ENCODE measurements at places on chromosomes 4 and X.

DNA sequence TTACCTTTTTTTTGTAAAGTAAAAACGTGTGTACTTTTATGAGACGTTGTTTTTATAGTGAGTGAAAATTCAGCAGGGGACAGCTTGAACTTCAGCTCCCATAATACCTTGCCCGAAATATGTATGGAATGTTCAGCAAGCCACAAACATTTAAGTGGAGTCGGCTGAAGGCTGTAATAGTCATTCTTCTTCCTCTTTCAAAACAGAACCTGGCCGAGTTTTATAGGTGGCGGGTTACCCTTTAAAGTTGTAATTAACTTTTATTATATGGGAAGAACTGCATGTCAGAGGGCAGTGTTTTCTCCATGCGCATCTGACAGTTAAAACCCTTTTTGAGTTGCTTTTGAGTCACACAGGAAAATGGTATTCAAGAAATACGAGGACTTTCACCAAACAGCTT lies 50.7 kb downstream of the CLDN34 start:
- peak; percentile 84 for DNase-seq

GRCh38 chr4:176189891-176190795 lies 5.2 kb downstream of the SPATA4 start:
- peak; percentile 71 for DNase-seq

DNA sequence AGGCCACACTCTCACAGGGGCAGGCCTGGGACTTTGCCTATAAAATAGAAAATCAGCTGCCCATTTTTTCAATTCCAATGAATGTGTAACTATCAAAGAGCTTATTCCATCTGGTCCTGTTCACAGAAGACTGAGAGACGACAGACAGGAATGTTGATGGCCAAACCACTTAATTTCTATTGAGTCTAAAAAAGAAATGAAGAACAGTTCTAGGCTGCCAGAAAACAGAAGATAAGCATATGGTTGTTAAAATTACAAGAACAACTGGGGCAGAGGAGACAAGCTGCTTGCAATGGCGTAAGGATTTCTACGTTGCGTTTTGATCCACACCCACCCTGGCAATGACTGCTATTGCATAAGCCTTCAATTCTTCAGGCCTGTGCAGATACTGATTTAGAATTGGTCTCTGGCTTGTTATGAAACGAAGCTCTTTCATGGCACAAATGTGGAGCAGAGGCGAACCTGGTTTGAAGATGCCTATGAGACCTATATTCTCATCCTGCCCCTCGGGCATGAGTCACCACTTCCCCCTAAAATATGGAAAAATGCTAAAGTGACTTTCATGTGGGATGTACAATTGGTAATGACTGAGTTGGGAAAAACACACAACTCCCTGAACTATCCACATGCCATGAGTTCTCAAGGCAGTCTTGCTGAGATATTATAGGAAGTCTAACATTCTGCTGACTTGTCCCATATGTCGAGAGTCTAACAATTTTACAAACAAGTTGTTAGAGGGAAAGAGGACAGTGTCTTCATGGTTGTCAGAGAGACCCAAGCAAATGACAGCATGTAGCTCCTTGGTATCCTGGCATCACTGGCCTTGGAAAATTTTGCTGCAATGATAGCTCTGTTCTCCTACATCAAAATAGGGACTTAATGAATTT lies 37.9 kb upstream of the SORBS2 start:
- peak; percentile 77 for DNase-seq

GRCh38 chrX:1442724-1443367 lies 9.9 kb downstream of the ASMTL start:
- no peak for DNase-seq

DNA sequence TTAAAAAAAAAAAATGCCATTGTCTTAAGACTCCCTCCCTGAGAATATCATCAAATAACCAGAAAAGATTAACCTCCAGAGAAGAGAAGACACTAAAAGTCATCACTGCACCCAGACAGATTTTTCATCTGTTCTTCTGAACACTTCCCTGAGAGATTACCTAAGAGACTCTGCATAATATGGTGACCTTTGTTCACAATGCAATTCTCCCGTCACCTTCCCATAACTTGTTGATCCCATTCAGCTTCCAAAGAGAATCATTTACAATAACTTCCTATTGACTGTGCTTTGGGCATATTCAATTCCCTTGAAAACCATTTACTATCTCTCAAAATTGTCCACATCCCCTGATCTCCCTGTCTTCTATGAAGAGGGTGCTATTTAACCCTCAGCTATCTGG lies 85.1 kb upstream of the SMAD1 start:
- no peak for DNase-seq

DNA sequence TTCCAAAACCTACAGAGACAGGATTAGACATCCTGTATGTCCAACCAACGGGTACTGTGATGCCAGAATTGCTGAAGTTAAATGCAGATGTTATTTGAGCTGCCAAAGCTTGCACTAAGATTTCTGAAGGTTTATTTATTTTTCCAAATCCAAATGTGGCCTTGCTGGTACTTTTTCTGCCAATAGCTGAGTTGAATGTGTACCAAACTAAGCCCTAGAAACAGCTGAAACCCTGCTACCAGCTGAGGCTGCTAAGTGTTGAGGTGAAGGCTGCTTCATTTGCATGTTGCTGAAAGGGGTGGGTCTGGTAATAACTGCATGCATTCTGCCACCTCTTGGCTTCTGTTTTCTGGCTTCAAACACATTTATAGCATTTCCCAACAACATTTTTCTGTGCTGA lies 366.5 kb downstream of the FAT4 start:
- DNase-seq, result no peak

DNA sequence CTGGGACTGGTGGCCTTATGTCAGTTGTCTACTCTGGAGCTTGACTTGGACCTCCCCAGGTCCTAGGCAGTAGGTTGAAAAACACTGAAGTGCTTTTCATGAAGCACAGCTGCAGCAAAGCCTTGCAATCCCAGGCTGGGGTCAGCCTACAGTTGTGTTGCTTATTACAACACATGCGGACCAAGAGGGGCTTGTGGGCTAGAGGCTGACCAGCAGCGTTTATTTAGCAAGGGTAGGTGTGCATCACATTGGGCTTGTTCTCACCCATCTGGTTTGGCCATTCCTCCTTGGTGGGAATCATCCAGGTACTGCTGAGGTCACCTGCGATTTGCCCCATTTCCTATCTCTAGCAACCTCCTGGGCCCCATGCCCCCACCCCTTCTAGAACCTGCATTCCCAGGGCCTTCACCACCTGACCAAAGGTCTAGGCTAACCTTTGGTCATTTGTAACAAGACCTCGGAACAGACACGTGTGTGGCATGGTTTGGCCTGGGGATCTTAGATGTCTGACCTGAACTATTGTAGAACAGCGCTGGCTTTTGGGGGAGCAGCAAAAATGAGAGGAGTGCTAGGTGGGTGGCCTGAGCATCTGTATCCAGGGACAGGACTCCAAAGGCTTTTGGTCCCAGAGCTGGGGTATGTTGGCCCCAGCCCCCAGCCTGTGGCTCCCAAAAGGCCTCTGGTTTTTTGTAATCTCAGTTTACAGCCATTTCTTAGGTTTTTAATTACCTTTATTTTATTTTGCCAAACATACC lies 3.0 kb downstream of the RPL10 start:
- peak; percentile 46 for DNase-seq

DNA sequence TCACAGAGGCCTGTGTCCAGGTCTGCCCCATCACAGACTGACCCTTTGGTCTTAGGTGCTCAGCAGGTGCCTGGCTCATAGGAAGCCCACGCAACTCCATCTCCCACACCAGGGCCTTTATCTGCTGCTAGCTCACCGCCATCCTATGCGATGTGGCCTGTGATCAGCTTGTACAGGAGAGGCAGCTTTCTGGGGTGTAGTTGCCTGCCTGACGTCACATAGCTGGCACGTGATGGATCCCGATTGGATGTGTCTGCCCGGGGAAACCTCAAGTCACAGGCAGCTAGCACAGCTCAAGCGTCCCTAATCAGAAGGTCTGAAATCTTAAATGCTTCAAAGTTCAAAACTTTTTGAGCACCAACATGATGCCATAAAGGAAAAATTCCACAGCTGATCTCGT lies 41.2 kb upstream of the CLDN34 start:
- no peak for DNase-seq

DNA sequence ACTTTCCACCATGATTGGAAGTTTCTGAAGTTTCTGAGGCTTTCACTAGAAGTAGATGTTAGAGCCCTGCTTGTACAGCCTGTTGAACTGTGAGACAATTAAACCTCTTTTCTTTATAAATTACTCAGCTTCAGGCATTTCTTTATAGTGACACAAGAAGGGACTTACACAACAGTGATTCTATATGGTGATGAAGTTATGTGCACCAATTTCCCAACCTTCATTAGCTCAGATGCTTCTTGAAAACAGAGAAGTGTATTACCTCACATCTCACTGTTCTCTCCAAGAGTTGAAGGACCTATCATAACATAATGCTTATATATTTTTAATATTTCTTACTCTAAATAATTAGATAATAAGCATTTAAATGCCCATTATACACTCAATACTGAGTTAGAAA lies 202.1 kb upstream of the ANXA10 start:
- no peak for DNase-seq

- peak; percentile 52 for DNase-seq
Observed at GRCh38 chr4:5874811-5875449, 18.0 kb downstream of the CRMP1 start.

GRCh38 chr4:172962564-172963353 lies 205.9 kb upstream of the GALNT7 start:
- no peak for DNase-seq

DNA sequence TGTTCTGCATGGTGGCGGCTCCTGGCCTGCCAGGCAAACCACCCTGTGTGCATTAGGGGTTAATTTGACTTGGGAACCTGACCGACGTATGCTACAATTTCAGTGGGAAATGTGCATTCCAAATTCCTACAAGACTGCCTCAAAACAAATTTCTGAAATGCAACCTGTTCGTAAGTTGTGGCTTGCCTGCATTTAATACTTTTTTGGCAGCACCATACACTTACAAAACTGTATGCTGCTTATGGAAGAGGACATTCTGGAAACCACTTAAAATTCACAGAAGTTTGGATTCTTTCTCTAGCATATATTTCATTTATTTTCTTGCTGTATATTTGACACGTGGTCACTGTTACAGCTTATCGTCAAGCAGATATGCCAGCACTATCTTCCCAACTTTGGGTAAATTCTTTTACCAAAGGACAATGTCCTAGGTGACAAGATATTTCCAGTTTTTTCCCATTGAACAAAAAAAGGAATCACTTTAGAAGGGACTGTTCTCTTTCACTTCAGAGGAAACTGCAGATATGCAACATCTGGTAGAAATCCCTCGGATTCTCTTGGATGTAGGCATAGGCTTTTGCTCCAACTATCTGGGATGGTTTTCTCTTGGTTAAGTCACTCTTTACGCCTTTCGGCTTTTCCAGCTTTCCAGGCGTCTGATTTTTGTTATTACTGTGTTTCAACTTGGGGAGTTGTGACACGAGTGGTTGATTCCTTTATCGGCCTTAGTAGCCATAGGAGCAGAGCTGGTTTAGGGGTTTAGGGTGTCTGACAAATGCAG lies 9.7 kb upstream of the TENM3 start:
- no peak for DNase-seq

DNA sequence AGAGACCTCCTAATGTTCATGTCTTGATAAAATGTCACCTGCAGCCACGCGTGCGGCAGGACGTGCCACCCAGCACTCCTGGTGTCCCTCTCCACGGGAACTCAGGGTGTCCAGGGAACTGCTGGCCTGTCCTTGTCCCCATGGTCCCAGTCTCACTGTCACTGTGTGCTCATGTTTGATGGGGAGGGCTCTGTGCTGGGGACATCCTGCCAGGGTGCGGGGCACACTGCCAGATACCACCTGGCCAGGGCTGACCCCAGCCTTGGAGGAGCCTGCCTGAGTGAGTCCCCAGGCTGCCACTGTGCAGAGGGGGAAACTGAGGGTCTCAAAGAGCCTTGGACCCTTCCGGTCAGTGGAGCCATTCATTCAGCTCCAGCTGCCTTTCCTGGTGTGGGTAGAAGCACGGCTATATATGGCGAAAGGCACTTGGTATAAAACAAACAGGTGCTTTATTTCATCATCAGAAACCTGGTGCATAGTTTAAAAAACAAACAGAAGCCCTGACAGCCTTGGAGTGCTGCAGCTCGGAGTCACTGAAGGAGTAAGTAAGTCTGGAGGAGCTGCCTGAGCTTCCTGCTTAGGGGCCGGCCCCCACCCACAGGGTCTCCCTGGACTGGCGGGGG lies 33.0 kb downstream of the NOP14 start:
- no peak for DNase-seq

DNA sequence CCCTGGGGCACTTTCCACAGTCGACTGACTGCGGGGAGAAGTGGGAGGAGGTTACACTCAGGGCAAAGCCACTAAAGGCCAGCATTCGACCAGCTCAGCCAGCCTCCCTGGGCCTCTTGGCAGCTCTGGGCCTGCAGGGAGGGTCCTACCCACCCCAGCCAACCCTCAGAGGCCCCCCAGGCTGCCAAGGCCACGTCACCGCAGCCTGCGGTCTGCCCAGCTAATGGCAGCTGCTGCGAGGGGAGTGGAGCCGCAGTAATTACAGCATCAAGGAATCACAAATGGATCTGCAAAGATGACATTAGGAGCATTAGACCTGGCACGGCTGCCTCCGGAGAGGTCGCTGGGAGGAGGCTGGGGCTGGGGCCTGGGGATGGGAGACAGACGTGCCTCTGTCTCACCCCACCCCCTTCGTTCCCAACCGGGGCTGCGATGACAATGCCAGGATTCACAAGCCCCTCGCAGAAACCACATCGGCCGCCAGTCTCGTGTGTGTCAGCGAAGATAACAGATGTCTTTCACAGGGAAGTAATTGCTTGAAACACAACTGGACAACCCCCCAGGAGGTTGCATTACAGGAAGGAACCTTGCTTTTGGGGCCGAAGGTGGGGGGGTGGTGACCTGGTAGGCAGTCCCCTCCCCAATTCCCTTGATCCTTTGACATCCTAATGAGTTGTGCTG lies 367.6 kb downstream of the BCOR start:
- DNase-seq, result peak; percentile 67

DNA sequence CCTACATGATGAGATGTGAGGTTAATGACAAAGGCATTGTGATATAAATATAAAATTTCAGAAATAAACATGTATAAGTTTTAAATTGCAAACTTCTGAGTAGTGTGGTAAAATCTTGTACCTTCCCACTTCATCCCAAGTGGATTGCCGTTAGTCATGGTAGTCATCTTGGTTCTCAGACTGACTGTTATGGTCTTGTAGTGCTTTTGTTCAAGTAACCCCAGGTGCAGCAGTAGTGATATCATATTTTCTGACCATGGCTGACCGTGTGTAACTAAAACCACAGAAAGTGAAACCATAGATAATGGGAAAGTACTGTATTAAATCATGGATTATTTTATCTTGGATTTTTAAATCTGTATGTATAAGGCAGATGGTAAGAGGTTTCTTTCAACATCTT lies 74.8 kb upstream of the SLIT2 start:
- DNase-seq, result no peak

GRCh38 chrX:104742355-104742754 lies 176.4 kb downstream of the IL1RAPL2 start:
- DNase-seq, result no peak

DNA sequence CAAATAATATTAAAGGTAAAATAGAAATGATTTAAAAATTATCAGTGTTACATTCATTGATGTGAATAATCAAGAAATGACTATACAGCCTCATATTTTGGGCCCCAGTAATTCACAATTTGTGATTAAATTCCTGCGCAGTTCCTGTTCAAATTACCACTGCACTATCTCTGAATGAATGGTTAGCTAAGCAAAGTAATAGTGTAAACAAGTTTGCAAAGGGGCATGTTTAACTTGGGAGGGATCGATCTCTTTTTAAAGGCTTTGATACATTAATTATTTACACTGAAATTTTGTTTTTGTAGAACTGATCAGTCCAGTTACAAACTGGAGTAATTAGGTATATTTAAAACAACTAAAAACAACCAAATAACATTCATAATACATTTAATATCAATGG lies 784.4 kb downstream of the RPA4 start:
- no peak for DNase-seq

GRCh38 chr4:36209941-36210649 lies 34.2 kb downstream of the ARAP2 start:
- DNase-seq, result no peak
